SW480 (cell line): ENCODE measurements at places on chromosomes 4 and X.
A peak's percentile ranks its signal among the peaks of the same experiment; 100 is the strongest.

DNA sequence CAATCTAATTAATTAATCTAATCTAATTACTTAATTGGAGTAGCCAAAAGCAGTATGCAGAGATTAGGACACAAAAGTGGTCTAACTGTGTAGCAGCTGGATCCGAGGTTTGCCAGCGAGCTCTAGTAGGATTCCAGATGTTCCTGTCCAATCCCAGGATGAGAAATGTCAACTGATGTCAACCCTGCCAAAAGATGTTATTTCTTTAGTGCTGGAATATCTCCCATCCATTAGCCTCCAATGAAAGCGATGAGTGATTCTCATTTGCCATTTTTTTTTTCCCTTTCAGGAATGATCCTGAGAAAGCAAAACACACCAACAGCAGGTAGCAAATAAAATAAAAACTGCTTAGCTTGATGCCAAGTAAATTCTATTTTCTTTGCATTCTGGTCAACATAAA is 372.9 kb downstream of the STIM2 start:
- no peak for DNase-seq

DNA sequence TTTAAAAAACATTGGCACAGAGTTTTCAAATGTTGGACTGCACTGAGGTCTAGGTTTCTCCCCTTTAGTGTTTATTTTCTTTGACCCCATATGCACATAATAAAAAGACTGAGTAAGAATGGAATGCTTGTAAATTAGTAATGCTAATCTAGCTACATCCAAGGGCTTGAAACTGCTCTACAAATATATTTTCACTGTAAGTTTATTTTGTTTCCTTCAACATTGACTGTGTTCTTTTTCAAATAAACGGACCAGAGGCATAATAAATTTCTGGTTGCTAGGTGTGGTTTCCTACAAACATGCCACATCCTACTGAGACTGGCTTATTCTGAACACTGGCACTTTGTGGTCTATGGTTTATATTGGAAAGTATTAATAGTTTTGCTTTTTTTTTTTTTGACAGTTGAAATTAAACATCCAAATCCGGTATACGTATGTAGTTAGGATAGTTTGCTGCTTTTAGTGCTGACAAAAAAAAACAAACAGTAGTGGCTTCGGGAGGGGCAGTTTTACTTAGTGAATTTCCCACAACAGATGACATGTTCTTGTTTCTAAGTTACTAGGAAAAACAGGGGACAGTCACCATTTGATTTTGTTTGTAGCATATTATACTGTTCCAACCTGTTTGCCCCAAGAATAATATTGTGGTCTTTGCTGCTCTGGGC is 13.2 kb downstream of the CA5B start:
- peak; percentile 8 for DNase-seq

DNA sequence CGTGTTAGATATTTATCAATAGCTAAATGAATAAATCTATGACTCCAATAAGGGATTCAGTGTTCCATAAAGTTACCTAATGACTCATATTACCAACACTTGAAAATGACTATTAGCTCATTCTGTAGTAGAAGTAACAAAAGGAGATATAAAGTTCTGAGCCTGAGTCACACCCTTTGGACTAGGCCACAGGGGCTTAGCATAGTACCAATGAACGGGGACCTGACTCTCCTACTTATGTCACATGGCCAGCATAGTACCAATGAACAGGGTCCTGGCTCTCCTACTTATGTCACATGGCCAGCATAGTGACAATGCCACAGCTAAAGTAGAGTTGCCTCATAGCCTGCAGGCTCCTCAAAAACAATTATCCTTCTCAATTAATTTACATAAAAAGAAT is 43.7 kb downstream of the MAGEB16 start:
- peak; percentile 3 for DNase-seq

GRCh38 chr4:54657551-54658251 is at the start of gene KIT:
KIT (plus strand) TSS chr4:54657957; CDS start chr4:54658015, 58 bp downstream.
- DNase-seq, result no peak

- no peak for DNase-seq
These were observed 3.4 kb downstream of the SORCS2 start for GRCh38 chr4:7195546-7196287.

- no peak for DNase-seq
These were observed 73.1 kb upstream of the EPGN start for GRCh38 chr4:74235135-74235534.

DNA sequence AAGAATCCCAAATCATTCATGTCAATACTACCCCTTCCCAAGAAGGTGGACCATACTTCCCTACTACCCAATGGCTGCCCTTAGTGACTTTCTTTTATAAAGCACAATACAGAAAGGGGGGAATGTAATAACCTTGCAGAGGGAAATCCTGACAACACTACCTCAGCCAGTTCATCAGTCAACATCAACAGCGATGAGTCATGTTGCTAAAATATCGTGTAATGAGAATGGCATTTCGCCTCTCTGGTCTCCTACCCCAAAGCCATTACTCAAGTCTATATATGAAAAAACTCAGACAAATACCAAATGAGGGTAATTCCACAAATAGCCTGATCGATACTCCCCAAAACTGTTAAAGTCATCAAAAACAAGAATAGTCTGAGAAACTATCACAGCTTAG is 3.3 kb upstream of the MAGEA8 start:
- peak; percentile 39 for DNase-seq

GRCh38 chrX:86171366-86171765 is 23.1 kb downstream of the DACH2 start:
- DNase-seq, result peak; percentile 5

DNA sequence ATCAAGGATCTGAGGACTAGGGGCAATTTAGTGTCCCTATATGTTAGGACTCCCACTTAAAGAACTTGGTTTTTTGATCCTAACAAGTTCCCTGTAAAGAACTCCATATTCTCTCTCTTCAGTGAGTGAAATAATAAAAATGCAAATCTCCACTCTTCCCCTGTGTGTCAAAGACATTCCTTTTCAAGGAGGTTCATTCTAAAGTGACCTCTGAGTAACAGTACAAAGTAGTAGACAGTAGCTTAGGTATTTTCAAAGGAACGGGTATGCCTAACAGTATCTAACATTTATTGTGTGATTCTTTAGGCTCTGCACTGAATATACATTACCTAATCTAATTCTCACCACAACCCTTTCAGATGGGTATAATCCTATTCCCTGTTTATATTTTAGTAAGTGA is 58.4 kb upstream of the SCOC start:
- no peak for DNase-seq

DNA sequence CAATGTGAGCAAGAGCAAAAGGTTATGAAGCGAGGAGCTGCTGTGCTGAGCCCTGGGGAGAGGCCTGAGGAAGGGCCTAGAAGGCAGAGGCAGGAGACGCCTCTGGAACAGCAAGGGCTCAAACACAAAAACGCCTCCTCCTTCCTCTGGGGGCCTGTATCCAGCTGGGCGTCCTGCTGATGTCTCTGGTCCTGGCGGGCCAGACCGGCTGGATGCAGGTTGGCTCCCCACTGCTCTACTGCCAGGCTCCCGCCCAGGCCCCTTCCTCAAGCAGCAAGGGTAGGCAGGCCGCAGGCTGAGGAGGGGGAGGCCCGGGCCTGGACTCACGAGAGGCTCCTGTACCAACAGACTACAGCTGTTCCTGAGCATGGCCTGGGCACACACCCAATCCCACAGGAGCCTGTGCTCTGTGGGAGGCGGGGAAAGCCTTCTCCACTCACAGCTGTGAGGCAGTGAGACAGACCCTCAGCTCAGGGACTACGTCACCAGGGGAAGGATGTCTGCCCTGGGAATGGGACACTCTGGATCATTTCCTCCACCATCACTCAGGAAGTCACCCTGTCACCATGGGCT is 2.3 kb downstream of the HAUS7 start:
- DNase-seq, result no peak

- no peak for DNase-seq
These were observed 516.2 kb upstream of the ADGRL3 start for GRCh38 chr4:60683973-60684372.

- no peak for DNase-seq
These were observed 75.3 kb upstream of the FRMPD3 start for GRCh38 chrX:107374132-107374531.

DNA sequence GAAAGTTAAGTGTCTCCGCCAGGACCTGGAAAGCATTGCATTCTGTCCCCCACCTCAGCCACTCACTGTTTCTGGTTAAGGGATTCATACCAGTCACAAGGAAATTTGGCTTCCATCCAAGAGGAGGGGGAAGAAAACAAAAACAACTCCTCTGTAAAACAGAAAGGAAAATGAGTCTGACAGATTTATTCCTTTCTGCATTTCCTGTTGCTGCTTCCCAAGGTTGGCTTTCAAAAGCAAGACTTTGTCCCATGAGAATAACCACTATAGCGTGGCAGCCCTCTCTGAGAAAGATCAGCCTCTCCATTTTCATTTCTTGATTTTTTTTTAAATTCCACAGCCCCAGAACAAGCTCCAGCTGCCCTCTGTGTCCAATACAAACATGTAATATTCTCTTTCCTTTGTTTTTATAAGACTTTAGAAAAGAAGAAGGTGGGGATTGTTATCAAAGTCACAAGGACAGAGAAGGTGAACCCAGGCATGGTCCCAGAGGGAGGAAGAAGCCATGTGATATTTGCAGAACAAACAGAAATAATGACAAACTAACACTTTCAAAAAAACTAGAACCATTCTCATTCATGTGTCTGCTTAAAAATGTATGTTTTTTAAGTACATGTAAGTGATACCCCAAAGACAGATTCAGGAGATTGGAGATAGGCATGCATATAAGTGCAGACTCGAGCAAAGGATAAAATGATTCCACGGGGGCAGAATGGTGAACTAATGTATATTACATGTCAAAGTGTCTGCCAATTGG is 90.7 kb upstream of the DCLK2 start:
- DNase-seq, result no peak

- no peak for DNase-seq
These were observed 18.9 kb downstream of the PRDM8 start for GRCh38 chr4:80216100-80216761.

- no peak for DNase-seq
These were observed 136.8 kb downstream of the ANAPC4 start for GRCh38 chr4:25513814-25514213.

DNA sequence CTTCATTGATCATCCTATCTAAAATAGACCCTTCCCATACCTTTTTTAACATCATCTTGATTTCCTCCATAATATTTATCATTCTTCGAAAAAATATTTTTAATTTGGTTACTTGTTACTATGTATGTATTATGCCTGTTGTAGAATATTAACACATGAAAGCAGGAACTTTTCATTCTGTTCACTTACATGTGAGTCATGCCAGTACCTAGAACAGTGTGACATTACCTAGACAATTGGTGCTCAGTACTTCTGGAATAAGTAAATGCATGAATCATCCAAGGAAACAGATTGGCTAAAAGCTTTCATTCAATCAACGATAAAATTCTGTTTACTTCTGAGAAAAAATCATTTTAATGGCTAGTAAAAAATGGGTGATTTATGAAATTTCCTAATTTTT is 76.4 kb downstream of the CXXC4 start:
- DNase-seq, result peak; percentile 11

- DNase-seq, result no peak
These were observed 18.7 kb downstream of the RELL1 start for GRCh38 chr4:37667197-37668100.

DNA sequence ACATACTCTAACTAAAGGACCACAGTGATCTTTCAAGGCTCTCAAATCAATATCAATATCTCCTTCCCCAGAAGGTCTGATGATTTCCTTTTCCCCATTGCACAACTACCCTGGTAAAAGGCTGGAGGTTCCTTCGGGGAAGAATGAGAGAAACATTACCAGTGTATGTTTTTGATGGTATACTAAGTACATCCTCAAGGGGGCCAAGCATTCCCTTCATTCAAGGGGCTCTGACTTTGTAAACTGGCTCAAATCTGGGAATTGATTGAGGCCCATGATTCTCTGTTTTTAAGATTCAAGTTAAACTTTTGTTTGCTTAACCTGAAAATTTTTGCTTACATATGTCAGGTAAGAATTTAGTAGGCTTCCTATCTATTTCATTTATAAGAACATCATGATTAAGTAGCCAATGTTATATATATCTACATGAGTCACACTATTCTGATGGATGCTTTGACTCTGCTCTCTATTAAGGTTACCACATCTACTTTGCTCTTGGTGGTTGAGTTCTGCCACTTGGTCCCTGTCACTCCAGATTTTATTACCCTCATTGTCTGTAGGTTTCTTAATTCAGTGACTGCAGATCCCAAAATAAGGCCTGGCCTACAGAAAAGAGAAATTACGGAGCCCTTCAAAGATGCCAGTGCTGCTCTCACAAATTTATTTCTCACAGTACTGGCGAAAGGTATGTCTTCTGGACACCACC is 16.4 kb upstream of the GUCY1B1 start:
- no peak for DNase-seq

DNA sequence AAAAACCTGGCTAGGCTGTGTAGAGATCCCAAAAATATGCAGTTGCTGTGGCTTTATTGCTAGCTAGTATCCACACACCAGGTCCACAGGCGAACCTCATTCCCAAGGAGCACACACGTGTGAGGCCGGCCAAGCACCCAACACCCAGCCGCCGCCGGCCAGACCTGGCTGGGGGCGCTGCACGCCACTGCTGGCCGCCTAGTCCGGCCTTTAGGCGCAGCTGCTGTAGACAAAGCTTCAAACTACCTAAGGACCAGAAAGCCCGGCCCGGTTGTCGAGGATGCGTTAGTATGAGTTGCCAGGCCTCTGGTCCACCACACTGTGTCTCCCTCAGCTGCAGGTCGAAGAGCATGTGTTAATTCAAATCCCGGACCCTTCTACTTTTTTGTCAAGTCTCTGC is 3.1 kb downstream of the POU3F4 start:
- DNase-seq, result no peak

GRCh38 chr4:183826461-183826860 is 78.6 kb upstream of the STOX2 start:
- no peak for DNase-seq

GRCh38 chrX:35622601-35623000 is 175.5 kb upstream of the MAGEB16 start:
- DNase-seq, result peak; percentile 4

- no peak for DNase-seq
These were observed 74.5 kb upstream of the NOCT start for GRCh38 chr4:138941037-138941436.

DNA sequence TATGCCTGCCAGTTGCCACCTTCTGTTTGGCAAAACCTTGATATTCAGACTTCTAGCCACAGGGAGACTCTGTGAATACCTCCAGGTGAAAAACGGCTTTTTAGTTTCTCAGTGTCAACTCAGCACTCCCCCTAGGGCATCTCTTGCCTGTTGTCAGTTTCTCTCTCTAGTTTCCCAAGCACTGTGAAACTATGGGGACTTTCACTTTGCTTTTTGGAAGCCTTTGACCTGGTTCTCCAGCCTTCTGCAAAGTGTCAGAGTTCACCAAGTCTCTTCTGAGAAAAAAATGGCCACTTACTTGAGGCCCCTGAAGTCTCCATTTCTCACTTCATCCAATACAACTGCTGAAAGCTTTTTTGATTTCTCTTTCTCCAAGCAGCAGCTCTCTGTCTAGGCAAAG is 521.5 kb downstream of the INPP4B start:
- no peak for DNase-seq

GRCh38 chr4:185209031-185209851 is at the start of gene SNX25:
SNX25 (plus strand) TSS chr4:185209598; CDS start chr4:185209827, 229 bp downstream.
- peak; percentile 86 for DNase-seq

- DNase-seq, result no peak
These were observed 585.7 kb downstream of the ZNF674 start for GRCh38 chrX:45959567-45959966.
